A549 treated with CpdA at 1 μM for 4 hours (cell line): ENCODE measurements at places on chromosomes 5 and 9. TPM values are rescaled to one million over a fixed set of nuclear protein-coding genes. Genes with fewer than 3 reads are reported as not detected.

Gene SLC34A3
- 0.07 to 0.13 TPM (median 0.08 TPM) in 5 replicates for total RNA-seq

Gene PTGS1
- 0.82 to 1.5 TPM (median 1.2 TPM) in 5 replicates for total RNA-seq

Gene MFAP3
- total RNA-seq: 19.2 to 35.4 TPM (median 25.9 TPM) in 5 replicates

Gene MAP1B
- 37.7 to 67.9 TPM (median 41.7 TPM) in 5 replicates for total RNA-seq

Gene PPP3R2
- not detected in 5 replicates for total RNA-seq

Gene PDCD1LG2
- total RNA-seq: 0.33 to 0.59 TPM (median 0.36 TPM) in 5 replicates

Gene QRFP
- not detected in 5 replicates for total RNA-seq

Gene GZMA
- not detected in 5 replicates for total RNA-seq

Gene FOXI1
- total RNA-seq: not detected in 5 replicates

Gene LCN9
- not detected in 5 replicates for total RNA-seq

Gene TLX3
- not detected in 5 replicates for total RNA-seq

Gene DBH
- total RNA-seq: not detected in 5 replicates

Gene TMEM167A
- 60.4 to 98.5 TPM (median 90.9 TPM) in 5 replicates for total RNA-seq

Gene SPATA6L
- total RNA-seq: 1.6 to 2.6 TPM (median 2.0 TPM) in 5 replicates

Gene PTPRD
- 0.17 to 0.42 TPM (median 0.20 TPM) in 5 replicates for total RNA-seq

Gene JAKMIP2
- total RNA-seq: not detected in 5 replicates

Gene MEIKIN
- total RNA-seq: not detected in 5 replicates

Gene DEPDC1B
- 15.6 to 19.1 TPM (median 18.5 TPM) in 5 replicates for total RNA-seq

Gene BHMT
- total RNA-seq: 0.13 TPM in 1 of 5 replicates, not detected in the others

Gene LHX2
- total RNA-seq: 4.7 to 6.2 TPM (median 5.0 TPM) in 5 replicates

Gene TIMD4
- total RNA-seq: 0.91 to 1.9 TPM (median 1.6 TPM) in 5 replicates

Gene GRM6
- not detected in 5 replicates for total RNA-seq

Gene MAPKAP1
- 49.8 to 87.6 TPM (median 78.6 TPM) in 5 replicates for total RNA-seq

Gene CDC25C
- 10.5 to 13.4 TPM (median 12.5 TPM) in 5 replicates for total RNA-seq

Gene ARSI
- 33.5 to 52.9 TPM (median 42.9 TPM) in 5 replicates for total RNA-seq

Gene DND1
- total RNA-seq: 0.47 to 1.0 TPM (median 0.82 TPM) in 5 replicates

Gene CTSV
- 12.2 to 15.9 TPM (median 12.9 TPM) in 5 replicates for total RNA-seq

Gene RARS1
- total RNA-seq: 93.8 to 126 TPM (median 100 TPM) in 5 replicates

Gene NR5A1
- 0.08 TPM in 1 of 5 replicates, not detected in the others for total RNA-seq

Gene ITGA2
- 22.6 to 36.8 TPM (median 31.8 TPM) in 5 replicates for total RNA-seq

Gene RACK1
- total RNA-seq: 3,218 to 3,641 TPM (median 3,428 TPM) in 5 replicates

Gene CHSY3
- 0.06 to 0.14 TPM (median 0.09 TPM) in 5 replicates for total RNA-seq

Gene ROPN1L
- 1.9 to 2.7 TPM (median 2.3 TPM) in 5 replicates for total RNA-seq

Gene SOX30
- total RNA-seq: 0.05 to 0.07 TPM in 2 of 5 replicates, not detected in the others

Gene CDK7
- 60.2 to 72.4 TPM (median 62.0 TPM) in 5 replicates for total RNA-seq

Gene ABCA1
- total RNA-seq: 5.0 to 6.8 TPM (median 5.5 TPM) in 5 replicates

Gene TMEM174
- total RNA-seq: not detected in 5 replicates

Gene LCP2
- not detected in 5 replicates for total RNA-seq

Gene PLAC8L1
- total RNA-seq: 0.27 to 0.41 TPM in 2 of 5 replicates, not detected in the others

Gene RFESD
- total RNA-seq: 2.5 to 3.8 TPM (median 3.1 TPM) in 5 replicates

Gene CMBL
- total RNA-seq: 19.3 to 25.6 TPM (median 21.5 TPM) in 5 replicates

Gene RNF224
- 0.10 to 0.24 TPM (median 0.20 TPM) in 5 replicates for total RNA-seq

Gene FGD3
- total RNA-seq: 0.17 to 0.44 TPM (median 0.24 TPM) in 5 replicates

Gene CCNH
- 40.1 to 63.1 TPM (median 42.5 TPM) in 5 replicates for total RNA-seq

Gene TTC39B
- 0.73 to 0.92 TPM (median 0.85 TPM) in 5 replicates for total RNA-seq

Gene TRMT10B
- 5.6 to 7.1 TPM (median 6.1 TPM) in 5 replicates for total RNA-seq

Gene PRSS3
- 11.1 to 15.9 TPM (median 14.0 TPM) in 5 replicates for total RNA-seq

Gene RELL2
- 4.3 to 5.2 TPM (median 4.6 TPM) in 5 replicates for total RNA-seq
